ENCODE measurements at places on chromosomes 11 and 22. TPM values are rescaled to one million over a fixed set of nuclear protein-coding genes. Genes with fewer than 3 reads are reported as not detected.

INPP5J gene
- total RNA-seq, result under 0.01 TPM

MUC5AC gene
- not detected for total RNA-seq

GLYATL2 gene
- not detected for total RNA-seq

EPS8L2 gene
- total RNA-seq, result 2.6 TPM

Data from lung microvascular endothelial cell (primary cell).